Ureter (tissue), 1 donor: ENCODE measurements at places on chromosomes 6 and 20. TPM values are rescaled to one million over a fixed set of nuclear protein-coding genes. Genes with fewer than 3 reads are reported as not detected.

KDM1B gene
- 18.8 TPM for total RNA-seq

DNA sequence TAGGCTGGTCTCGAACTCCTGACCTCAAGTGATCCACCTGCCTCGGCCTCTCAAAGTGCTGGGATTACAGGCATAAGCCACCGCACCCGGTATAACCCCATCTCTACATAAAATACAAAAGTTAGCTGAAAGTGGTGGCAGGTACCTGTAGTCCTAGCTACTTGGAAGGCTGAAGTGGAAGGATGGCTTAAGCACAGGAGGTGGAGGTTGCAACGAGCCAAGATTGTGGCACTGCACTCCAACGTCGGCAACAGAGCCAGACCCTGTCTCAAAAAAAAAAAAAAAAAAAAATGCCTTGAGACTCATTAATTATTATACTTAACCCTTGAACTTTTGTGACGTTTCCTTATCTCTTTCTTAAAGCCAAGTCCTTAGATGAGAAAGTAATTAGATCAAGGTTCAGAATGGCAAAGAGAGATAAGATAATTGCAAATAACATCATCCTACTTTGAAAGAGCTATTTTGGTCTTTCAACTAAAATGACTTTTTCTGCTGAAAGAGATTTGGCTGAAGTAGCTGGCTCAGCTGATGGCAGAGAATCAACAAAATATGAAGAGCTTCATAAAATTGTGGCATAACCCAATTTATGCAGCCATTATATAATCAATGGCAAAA, 4.7 kb upstream of the SHLD1 start:
- DNase-seq, result no peak

DNA sequence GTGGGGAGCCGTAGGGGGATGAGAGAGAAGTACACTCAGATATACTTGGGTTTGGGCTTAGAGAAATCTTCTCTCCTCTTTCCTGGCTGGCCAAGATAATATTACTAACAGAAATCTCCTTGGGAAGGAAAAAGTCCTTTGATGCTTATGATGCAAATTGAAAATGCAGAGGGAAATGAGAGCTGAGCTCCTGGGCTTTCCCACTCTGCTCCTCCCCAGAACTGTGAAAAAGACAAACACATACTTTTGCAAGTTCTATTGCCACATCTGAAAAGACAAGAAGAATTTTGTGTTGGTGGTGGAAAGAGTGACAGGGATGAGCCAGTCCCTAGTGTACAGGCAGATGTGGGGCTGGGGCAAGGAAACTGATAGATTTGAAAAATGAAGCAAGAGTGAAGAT, 185.9 kb downstream of the ANKRD60 start:
- no peak for DNase-seq

PAK5 gene
- 0.13 TPM for total RNA-seq
